ENCODE measurements at places on chromosomes 6 and 20. TPM values are rescaled to one million over a fixed set of nuclear protein-coding genes. Genes with fewer than 3 reads are reported as not detected.

Gene CRIP3
- not detected for total RNA-seq

Gene SAMD5
- 0.04 TPM for total RNA-seq

Gene DZANK1
- total RNA-seq = 2.8 TPM

Gene LIN28B
- total RNA-seq = not detected

Gene HLA-DOA
- total RNA-seq = 6.9 TPM

Gene COL9A3
- total RNA-seq = not detected

Gene FAM217A
- total RNA-seq = not detected

Gene TGM2
- not detected for total RNA-seq

Gene RAD21L1
- total RNA-seq = not detected

Gene TOP1
- 98.5 TPM for total RNA-seq

Gene HLA-DQA2
- 1.2 TPM for total RNA-seq

Gene MROH8
- total RNA-seq = 3.0 TPM

DNA sequence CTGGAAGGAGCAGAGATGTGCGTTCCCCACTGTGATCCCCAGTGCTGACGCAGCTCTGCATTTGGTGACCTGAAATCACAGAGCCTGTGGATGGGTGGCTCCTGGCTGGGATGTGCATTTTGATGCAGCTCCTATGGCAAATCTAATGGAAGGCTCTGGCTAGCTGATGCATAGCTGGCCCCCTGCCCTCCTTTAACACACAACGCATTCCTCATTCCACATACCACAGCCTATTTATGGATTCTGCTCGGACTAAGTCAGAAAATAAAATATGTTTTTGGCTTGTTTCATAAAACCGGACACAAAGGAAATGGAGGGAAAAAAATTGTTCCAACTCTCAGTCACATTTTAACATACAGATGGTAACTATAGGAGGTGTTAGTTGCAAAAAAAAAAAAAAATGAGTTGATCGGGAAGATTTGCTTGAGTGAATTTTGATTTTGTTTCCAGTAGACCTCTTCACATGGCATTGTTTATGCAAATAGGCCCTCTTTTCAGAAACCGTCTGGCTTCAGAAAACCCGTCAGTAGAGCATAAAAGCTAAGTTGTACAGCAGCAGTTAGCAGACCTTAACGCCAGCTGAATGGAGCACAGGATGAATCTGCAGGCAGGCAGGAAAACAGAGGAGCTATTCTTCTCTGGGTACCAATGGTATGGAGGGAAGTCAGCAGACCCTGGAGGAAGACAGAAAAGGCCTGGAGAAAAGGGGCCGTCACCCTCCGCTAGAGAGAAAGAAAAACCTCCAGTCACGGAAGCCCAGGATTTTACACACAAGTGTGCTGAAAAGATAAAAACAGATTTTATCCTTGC is 215.4 kb downstream of the HDGFL1 start:
- no peak overlapping the region for H3K27ac ChIP-seq
- no peak for DNase-seq

DNA sequence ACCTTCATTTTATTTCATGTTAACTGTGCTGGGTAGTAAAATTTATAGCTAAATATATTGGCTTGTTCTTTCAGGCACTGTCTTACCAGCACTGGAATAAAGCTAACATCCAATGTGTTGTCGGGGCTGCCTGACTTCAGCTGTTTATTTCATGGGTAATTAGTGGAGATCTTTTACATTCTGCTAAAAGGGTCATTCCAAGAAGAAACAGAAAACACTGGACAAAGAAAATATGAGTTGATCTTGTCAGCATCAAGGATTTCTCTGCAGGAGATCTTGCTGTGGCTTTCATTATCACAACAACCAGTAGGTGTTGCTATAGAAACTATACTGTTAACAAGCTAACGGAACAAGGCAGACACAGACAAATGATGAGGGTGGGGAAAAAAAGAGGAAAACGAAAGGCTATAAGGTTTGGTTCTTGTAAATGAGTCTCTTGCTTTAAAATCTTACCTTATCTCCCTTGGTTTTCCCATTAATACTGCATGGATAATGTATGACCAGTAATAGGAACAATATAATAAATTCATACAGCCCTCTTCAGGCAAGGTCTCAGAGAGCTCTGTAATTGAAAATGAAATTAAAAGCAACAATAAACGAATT is 206.8 kb downstream of the SIM1 start:
- H3K27me3 ChIP-seq = no peaks in the 10 kb centered on the region
- no peak for DNase-seq
- H3K27ac ChIP-seq = no peak overlapping the region
- no peaks in the 10 kb centered on the region for H3K36me3 ChIP-seq
- no peak overlapping the region for H3K4me3 ChIP-seq
- no peaks in the 10 kb centered on the region for H3K4me1 ChIP-seq

- no peak overlapping the region for H3K4me3 ChIP-seq
- no peaks in the 10 kb centered on the region for H3K36me3 ChIP-seq
- no peaks in the 10 kb centered on the region for H3K4me1 ChIP-seq
Measured at GRCh38 chr20:53413186-53413631, 180.4 kb downstream of the ZNF217 start.

- H3K27me3 ChIP-seq = no peaks in the 10 kb centered on the region
- no peaks in the 10 kb centered on the region for H3K36me3 ChIP-seq
- DNase-seq = no peak
- no peak overlapping the region for H3K27ac ChIP-seq
- no peaks in the 10 kb centered on the region for H3K4me1 ChIP-seq
Measured at GRCh38 chr20:11891776-11892545, 25.7 kb upstream of the BTBD3 start.

DNA sequence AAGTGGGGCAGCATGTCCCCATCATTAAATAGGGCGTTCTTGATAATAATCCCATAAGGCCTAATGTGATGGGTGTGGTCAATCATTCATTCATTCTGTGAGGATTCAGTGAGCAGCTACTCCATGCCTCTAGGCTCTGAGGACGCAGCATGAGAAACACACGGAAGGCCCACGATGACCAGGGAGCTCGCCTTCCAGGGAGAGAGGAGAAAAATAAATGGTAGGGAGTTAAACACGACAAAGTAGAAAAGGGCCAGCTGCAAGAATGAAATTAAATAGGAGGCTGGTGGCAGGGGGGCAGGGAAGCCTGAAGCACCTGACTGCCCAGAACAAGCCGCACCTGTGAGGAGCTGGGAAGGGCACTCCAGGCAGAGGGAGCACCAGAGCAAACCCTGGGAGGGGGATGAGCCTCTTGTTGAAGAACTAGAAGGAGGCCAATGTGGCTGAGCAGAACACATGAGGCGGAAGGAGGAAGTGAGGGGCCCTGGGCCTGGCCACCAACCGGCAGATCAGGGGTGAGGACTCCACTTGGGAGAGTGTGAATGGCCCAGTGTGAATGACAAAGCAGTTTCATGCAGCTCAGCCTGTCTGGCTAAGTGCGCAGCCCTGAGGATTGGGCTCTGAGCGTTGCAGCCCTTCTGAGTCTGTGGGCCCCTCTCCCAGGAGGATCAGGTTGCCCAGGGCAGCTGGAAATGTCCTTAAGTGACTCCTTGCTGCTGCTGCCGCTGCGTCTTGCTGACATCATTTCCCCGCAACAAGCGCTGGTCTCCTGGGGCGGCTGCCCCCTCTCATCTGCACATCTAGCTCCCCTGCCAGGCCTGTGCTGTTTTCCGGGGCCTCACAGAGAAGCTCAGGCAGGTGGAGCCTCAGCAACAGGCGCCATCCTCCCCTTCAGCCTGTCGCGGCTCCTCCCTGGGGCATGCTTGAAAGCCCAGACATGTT is 99.9 kb downstream of the CDH26 start:
- H3K36me3 ChIP-seq = no peaks in the 10 kb centered on the region
- no peaks in the 10 kb centered on the region for H3K27me3 ChIP-seq
- H3K27ac ChIP-seq = peak overlapping the region; percentile 47
- H3K4me3 ChIP-seq = peak overlapping the region; percentile 17

DNA sequence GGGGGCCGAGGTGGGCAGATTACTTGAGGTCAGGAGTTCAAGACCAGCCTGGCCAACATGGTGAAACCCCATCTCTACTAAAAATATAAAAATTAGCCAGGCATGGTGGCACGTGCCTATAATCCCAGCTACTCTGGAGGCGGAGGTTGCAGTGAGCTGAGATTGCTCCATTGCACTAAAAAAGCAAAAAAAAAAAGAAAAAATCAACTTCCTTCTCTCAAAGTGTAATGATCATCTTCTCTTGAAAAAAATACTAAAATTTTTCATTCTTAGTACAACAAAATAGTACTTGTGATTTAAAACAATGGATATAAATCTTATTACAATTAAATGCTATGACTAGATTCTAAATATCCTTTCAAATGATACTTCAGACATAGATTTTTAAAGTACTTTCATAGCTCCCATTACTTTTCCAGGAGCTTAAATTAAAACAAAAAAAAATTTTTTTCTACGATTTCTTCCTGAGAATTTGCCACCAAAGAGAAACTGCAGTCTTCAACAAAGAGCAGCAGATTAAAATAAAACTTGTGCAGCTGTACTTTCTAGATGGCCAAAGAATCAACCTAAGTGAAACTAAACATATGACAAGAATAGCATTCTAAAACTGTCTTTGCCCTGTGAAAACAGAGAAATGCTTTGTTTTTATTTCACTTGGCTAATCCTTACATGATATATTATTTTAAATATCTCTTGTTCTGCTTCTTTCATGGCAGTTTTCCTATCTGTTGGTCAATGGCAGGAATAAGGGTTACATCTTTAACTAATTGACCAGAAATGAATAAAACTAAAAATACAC is 75.2 kb downstream of the MAP3K5 start:
- H3K27me3 ChIP-seq = no peaks in the 10 kb centered on the region
- H3K27ac ChIP-seq = no peak overlapping the region
- H3K36me3 ChIP-seq = no peaks in the 10 kb centered on the region
- no peak overlapping the region for H3K4me3 ChIP-seq
- no peaks in the 10 kb centered on the region for H3K4me1 ChIP-seq

DNA sequence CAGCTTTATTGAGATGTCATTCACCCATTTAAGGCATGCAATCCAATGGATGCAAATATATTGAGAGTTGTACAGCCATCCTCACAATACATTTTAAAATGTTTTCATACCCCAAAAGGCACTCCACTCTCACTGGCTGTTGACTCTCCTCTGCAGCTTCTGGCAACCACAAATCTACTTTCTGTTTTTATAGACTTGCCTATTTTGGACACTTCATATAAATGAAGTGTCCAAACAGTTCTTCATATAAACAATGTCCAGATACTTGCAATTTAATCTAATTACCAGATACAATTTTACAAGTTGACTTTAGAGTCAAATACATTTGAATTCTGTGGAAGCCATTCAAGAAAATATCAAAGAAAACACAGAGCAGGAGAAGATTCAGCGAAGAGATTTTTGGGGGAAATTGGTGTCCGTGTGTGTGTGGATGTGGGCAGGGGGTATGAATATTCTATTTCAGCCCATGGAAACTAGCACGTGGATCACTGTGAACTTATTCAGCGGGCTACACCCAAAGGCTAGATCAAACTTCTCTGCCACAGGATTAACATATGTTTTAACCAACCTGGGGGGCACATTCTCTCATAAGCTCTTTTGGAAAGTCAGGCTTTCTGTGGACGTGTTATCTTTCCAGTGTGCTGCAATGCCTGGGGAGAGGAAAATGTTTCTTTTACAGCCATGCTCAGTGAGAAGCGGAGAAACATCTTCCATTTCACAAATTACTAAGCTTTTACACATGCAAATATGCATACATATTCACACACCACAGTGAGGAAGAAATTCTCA is 73.9 kb downstream of the PLG start:
- no peak overlapping the region for H3K4me3 ChIP-seq
- H3K36me3 ChIP-seq = no peaks in the 10 kb centered on the region
- DNase-seq = no peak
- H3K27me3 ChIP-seq = no peaks in the 10 kb centered on the region

GRCh38 chr20:40775561-40776146 is 86.6 kb upstream of the MAFB start:
- H3K36me3 ChIP-seq = no peaks in the 10 kb centered on the region
- DNase-seq = no peak
- H3K4me1 ChIP-seq = no peaks in the 10 kb centered on the region
- H3K4me3 ChIP-seq = no peak overlapping the region
- no peaks in the 10 kb centered on the region for H3K27me3 ChIP-seq
- H3K27ac ChIP-seq = no peak overlapping the region

- no peak overlapping the region for H3K4me3 ChIP-seq
- no peaks in the 10 kb centered on the region for H3K36me3 ChIP-seq
- H3K4me1 ChIP-seq = no peaks in the 10 kb centered on the region
- no peak for DNase-seq
- no peak overlapping the region for H3K27ac ChIP-seq
- no peaks in the 10 kb centered on the region for H3K27me3 ChIP-seq
Measured at GRCh38 chr20:16028923-16029322, 544.3 kb downstream of the KIF16B start.

- H3K36me3 ChIP-seq = no peaks in the 10 kb centered on the region
- H3K4me1 ChIP-seq = no peaks in the 10 kb centered on the region
- H3K4me3 ChIP-seq = no peak overlapping the region
- H3K27me3 ChIP-seq = no peaks in the 10 kb centered on the region
- no peak for DNase-seq
- peak overlapping the region; percentile 72 for H3K27ac ChIP-seq
Measured at GRCh38 chr6:44043479-44044153, 83.6 kb downstream of the MRPL14 start.

GRCh38 chr6:108714101-108714765 is 134.0 kb upstream of the ARMC2 start:
- H3K27ac ChIP-seq = no peak overlapping the region
- H3K4me1 ChIP-seq = peaks cover 21% of the 10 kb centered on the region
- no peak overlapping the region for H3K4me3 ChIP-seq
- no peaks in the 10 kb centered on the region for H3K36me3 ChIP-seq
- H3K27me3 ChIP-seq = no peaks in the 10 kb centered on the region

- no peaks in the 10 kb centered on the region for H3K27me3 ChIP-seq
- H3K4me3 ChIP-seq = no peak overlapping the region
- H3K4me1 ChIP-seq = no peaks in the 10 kb centered on the region
- H3K27ac ChIP-seq = no peak overlapping the region
- H3K36me3 ChIP-seq = no peaks in the 10 kb centered on the region
- DNase-seq = no peak
Measured at GRCh38 chr20:17482536-17482935, 48.6 kb downstream of the BFSP1 start.

- no peak for DNase-seq
- no peaks in the 10 kb centered on the region for H3K36me3 ChIP-seq
- no peak within 1 kb of the TSS for H3K27ac ChIP-seq
- no peaks in the 10 kb centered on the region for H3K4me1 ChIP-seq
- no peaks in the 10 kb centered on the region for H3K27me3 ChIP-seq
Measured at GRCh38 chr6:122995921-122996793, at the start of gene CLVS2. CLVS2 (plus strand) TSS chr6:122996235; CDS start chr6:122997778, 1,543 bp downstream.

DNA sequence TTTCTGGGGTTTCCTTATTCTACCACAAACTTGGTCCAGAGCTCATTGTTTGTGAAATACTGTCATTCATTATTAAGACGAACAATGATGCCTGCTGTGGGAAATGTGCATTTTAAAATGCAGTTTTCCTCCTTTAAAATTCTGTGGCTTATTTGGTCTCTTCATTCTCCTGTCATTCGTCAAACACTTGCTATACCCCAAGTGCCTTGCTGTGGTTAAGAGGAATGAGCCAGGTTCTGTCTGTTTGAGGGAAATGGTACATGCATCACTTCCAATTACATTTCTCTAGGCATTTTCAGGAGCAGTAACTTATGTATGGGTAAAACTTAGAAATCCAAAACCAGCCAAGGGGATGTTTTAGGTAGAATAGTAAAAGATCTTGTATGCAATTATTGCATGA is 1087.7 kb downstream of the KIF16B start:
- no peak for DNase-seq
- H3K4me1 ChIP-seq = no peaks in the 10 kb centered on the region
- H3K4me3 ChIP-seq = no peak overlapping the region
- H3K36me3 ChIP-seq = no peaks in the 10 kb centered on the region

Measured in CD8-positive, alpha-beta memory T cell (primary cell).